GM06990 (cell line): ENCODE measurements at places on chromosomes 7 and 10.

GRCh38 chr10:69362471-69362954 is 54.2 kb downstream of the TACR2 start:
- no peak for DNase-seq

- DNase-seq, result no peak
These were observed 191.5 kb upstream of the CELF2 start for GRCh38 chr10:10826125-10826524.

- DNase-seq, result no peak
These were observed 91.6 kb downstream of the COBL start for GRCh38 chr7:51224811-51225595.

DNA sequence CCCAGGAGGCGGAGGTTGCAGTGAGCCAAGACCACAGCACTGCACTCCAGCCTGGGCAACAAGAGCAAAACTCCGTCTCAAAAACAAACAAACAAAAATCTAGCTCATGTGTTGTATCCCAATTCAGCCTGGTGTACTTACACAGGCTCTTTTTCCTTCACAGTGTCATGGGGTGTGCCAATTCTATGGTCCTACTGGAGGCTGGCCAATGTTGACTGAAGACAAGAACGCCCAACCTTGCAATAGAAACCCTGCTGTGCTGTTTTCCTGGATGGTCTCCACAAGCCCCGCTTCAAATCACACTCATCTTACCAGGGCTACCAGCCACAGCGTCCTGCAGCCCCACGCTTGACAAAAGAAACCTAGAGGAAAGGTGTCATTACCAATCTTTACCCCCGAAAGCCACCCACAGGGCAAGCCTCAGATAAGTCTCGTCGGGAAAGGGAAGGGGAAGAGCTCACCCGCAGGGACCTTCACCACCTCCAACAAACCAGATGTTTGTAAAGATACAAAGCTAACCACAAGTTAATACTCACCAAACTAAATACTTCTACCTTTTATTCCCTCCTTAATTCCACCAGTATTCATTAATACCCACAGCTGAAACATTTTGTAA is 64.8 kb downstream of the TNS3 start:
- no peak for DNase-seq

GRCh38 chr7:133186060-133186459 is 66.8 kb upstream of the EXOC4 start:
- DNase-seq, result no peak

GRCh38 chr7:123675181-123675473 is 19.5 kb downstream of the LMOD2 start:
- no peak for DNase-seq

DNA sequence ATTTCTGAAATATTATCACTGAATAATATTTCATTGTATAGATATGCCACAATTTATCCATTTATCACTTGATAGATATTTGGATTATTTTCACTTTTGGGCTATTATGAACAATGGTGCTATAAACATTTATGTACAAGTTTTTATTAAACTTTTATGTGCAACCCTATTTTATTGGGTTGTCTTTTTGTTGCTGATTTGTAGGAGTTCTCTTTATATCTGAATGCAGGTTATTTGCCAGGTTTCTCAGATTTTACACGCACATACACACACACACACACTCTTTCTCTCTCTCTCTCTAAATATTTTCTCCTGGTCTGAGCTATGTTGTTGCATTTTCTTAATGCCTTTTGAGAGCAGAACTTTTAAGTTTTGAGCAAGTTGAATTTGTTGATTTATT is 36.2 kb downstream of the ADK start:
- no peak for DNase-seq

- DNase-seq, result no peak
These were observed 25.8 kb upstream of the ZRANB1 start for GRCh38 chr10:124916098-124916584.

DNA sequence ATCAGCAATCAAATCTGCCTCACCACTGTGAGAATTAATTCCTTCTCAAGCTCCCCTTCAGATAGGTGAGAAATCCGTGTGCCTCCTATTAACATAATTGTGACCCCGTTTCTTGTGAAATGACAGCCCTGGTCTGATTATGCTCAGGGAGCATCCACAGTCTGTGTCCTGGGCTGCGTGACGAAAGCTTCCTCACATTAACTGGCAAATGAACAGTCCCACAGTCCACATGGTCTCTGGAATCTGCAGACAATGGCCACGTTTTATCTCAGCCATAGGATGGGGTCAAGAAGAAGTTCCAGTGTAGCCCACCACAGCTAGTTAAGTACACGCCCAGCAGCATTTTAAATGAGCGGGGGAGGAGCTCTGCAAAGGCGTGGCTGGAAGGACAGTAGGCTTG is 229.2 kb downstream of the RPS24 start:
- no peak for DNase-seq
